ENCODE measurements at places on chromosomes 12 and 14. TPM values are rescaled to one million over a fixed set of nuclear protein-coding genes. Genes with fewer than 3 reads are reported as not detected.
A peak's percentile ranks its signal among the peaks of the same experiment; 100 is the strongest.

- peaks cover 34% of the 10 kb centered on the region for H3K4me1 ChIP-seq
- no peak overlapping the region for H3K4me3 ChIP-seq
- peak overlapping the region; percentile 95 for H3K27ac ChIP-seq
- no peaks in the 10 kb centered on the region for H3K27me3 ChIP-seq
- DNase-seq = no peak
Measured at GRCh38 chr14:58535044-58535443, 102.7 kb upstream of the DACT1 start.

DNA sequence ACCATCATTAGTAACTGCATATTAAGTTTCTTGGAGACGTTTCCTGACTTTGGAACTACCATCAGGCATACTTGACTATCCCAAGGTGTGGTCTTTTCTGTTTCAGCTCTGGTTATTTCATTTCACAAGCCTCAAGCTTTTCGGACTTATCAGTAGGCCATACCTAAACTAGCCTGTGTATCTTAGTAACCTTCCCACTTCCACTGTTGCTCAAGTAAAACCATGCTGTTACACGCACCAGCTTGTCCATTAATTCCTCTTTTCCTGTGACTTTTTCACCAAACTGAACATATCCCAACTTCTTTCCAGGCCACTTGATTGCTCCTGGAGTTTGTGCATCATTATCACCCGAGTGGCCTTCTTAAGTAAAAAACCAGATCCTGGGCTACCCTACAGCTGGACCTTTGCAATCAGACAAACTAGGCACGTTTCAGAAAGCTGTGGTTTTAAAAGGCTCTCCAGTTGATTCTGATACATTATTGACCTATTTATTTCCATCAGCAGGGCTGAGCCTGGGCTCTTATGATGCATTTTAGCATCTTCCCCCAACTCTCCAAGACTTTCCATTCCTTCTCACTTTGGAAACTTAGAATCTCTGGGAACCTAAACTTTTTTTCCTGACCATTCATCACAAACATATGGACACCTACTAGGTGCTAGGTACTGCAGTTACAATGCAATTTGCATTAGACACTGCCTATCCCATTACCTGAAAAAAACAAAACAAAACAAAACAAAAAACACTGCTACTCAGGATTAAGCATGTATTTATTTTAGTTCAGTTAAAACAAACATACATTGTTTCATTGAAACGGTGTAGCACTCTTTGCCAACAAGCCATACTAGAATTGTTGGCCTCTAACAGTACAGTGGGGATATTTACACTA is 14.9 kb downstream of the SLC38A2 start:
- H3K36me3 ChIP-seq = peaks cover 38% of the 10 kb centered on the region
- no peaks in the 10 kb centered on the region for H3K27me3 ChIP-seq
- no peak for DNase-seq
- peaks cover 24% of the 10 kb centered on the region for H3K4me1 ChIP-seq
- H3K27ac ChIP-seq = peak overlapping the region; percentile 64

- H3K4me1 ChIP-seq = no peaks in the 10 kb centered on the region
- H3K27ac ChIP-seq = no peak overlapping the region
- H3K27me3 ChIP-seq = no peaks in the 10 kb centered on the region
- no peak overlapping the region for H3K4me3 ChIP-seq
- no peaks in the 10 kb centered on the region for H3K36me3 ChIP-seq
- no peak for DNase-seq
Measured at GRCh38 chr12:118880720-118881493, 100.4 kb upstream of the SRRM4 start.

- DNase-seq = no peak
- H3K4me1 ChIP-seq = peaks cover 22% of the 10 kb centered on the region
- no peak overlapping the region for H3K27ac ChIP-seq
- peak overlapping the region; percentile 58 for H3K4me3 ChIP-seq
- peaks cover 6% of the 10 kb centered on the region for H3K27me3 ChIP-seq
- no peaks in the 10 kb centered on the region for H3K36me3 ChIP-seq
Measured at GRCh38 chr12:53344487-53344823, 8.3 kb upstream of the SP7 start.

DNA sequence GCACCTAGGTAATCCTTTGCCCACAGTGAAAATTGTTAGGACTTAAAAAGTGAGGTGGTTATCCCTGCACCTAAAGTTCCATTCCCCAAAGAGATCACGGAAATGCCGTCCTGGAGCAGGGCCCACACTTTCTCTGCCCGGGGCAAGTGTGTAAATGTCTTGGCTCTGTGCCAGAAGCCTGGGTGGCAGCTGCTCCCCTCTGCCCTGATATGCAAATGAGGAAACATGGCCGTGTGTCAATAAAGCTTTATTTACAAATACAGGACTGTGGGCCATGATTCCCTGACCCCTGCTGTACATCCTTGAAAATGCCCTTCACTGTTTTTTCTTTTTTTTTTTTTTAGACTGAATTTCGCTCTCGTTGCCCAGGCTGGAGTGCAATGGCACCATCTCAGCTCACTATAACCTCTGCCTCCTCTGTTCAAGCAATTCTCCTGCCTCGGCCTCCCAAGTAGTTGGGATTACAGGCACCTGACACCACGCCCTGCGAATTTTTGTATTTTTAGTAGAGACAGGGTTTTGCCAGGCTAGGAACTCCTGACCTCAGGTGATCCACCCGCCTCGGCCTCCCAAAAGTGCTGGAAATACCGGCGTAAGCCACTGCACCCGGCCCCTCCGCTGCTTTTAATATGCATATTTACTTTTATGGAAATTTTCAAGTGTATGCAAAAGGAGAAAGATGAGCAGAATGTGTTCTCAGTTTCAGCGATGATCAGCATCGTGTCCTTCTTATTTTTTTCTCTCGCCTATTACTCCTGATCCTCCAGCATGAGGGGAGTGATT is 75.5 kb downstream of the GALNT9 start:
- H3K4me3 ChIP-seq = no peak overlapping the region
- no peak overlapping the region for H3K27ac ChIP-seq
- peaks cover 40% of the 10 kb centered on the region for H3K27me3 ChIP-seq
- H3K4me1 ChIP-seq = peaks cover under 1% of the 10 kb centered on the region
- H3K36me3 ChIP-seq = no peaks in the 10 kb centered on the region

- no peaks in the 10 kb centered on the region for H3K27me3 ChIP-seq
- H3K27ac ChIP-seq = no peak overlapping the region
- no peak for DNase-seq
- H3K4me1 ChIP-seq = no peaks in the 10 kb centered on the region
- no peak overlapping the region for H3K4me3 ChIP-seq
- H3K36me3 ChIP-seq = peaks cover 3% of the 10 kb centered on the region
Measured at GRCh38 chr14:79528828-79529416, 682.4 kb downstream of the DIO2 start.

GRCh38 chr14:69660344-69661193 is 49.2 kb downstream of the SUSD6 start:
- DNase-seq = no peak
- peaks cover 17% of the 10 kb centered on the region for H3K36me3 ChIP-seq
- H3K27ac ChIP-seq = no peak overlapping the region
- no peaks in the 10 kb centered on the region for H3K27me3 ChIP-seq
- no peak overlapping the region for H3K4me3 ChIP-seq

The CIDEB gene
- not detected for total RNA-seq

DNA sequence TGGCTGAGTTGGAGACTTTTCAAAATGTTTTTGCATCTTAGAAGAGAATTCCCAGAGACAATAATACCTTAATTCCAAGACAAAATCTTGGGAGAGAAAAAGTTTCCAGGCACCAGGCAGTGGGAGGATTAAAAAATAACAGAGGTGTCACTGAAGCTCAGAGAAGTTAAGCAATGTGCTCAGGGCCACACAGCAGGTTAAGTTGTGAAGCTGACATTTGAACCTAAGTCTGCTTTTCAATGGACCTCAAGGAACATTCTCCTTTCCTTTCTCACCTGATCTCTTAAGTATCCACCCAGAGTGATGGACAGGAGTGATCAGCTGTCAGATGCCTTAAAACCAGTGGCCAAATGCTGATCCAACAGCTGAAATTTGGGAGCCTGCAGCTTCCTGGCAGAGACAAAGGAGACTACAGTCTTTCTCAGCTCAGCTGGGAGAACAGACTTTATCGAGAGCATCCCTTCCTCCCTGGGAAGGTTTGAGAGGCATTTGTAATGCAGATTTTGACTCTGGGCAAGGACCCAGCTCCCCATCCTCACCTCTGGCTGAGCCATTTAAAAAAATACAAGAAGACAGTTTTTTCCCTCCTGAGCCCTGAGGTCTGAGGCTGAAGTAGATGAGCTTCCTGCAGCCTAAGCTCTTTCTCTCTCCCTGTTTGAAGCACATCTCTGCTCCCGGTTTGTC is 174.9 kb upstream of the RPH3A start:
- H3K4me1 ChIP-seq = no peaks in the 10 kb centered on the region
- no peak overlapping the region for H3K27ac ChIP-seq
- no peak overlapping the region for H3K4me3 ChIP-seq
- no peak for DNase-seq
- H3K27me3 ChIP-seq = peaks cover 1% of the 10 kb centered on the region

- H3K4me1 ChIP-seq = peaks cover 12% of the 10 kb centered on the region
- H3K27ac ChIP-seq = peak overlapping the region; percentile 4
- no peak overlapping the region for H3K4me3 ChIP-seq
- peaks cover 24% of the 10 kb centered on the region for H3K36me3 ChIP-seq
- no peaks in the 10 kb centered on the region for H3K27me3 ChIP-seq
- no peak for DNase-seq
Measured at GRCh38 chr12:28313631-28314030, 123.4 kb downstream of the CCDC91 start.

- no peaks in the 10 kb centered on the region for H3K4me1 ChIP-seq
- H3K27me3 ChIP-seq = no peaks in the 10 kb centered on the region
- no peak for DNase-seq
- H3K27ac ChIP-seq = no peak overlapping the region
- no peaks in the 10 kb centered on the region for H3K36me3 ChIP-seq
- H3K4me3 ChIP-seq = no peak overlapping the region
Measured at GRCh38 chr14:43464968-43465367, 1042.1 kb downstream of the FSCB start.

DNA sequence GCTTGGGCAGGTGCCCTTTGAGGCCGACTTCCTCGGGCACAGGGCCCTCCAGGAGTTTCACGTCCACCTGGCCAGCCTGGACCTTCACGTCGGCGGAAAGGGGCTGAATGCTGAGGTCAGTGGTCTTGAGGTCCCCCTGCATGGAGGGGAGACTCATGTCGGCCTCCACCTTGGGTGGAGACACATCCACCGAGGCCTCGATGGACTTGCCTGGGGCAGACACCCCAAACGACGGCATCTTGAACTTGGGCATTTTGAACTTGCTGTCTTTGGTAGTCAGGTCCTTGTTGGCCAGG is 24.0 kb downstream of the PLD4 start:
- H3K27ac ChIP-seq = no peak overlapping the region
- no peaks in the 10 kb centered on the region for H3K27me3 ChIP-seq
- no peaks in the 10 kb centered on the region for H3K4me1 ChIP-seq
- no peak overlapping the region for H3K4me3 ChIP-seq

- H3K4me1 ChIP-seq = peaks cover 15% of the 10 kb centered on the region
- no peak for DNase-seq
- no peaks in the 10 kb centered on the region for H3K36me3 ChIP-seq
- no peak overlapping the region for H3K27ac ChIP-seq
Measured at GRCh38 chr12:41186026-41186425, 2.1 kb upstream of the PDZRN4 start.

DNA sequence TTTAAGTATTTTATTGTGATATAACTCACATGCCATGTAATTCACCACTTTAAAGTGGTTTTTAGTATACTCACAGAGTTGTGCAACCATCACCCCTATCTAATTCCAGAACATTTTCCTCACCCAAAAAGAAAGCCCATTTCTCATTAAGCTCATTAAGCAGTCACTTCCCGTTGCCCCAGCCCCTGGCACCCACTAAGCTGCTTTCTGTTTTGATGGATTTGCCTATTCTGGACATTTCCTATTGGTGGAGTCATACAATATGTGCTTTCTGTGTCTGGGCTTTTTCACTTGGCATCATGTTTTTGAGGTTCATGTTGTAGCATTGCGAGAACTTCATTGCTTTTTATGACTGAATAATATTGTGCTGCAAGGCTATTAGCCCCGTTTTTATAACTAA is 66.0 kb downstream of the ARL6IP4 start:
- no peaks in the 10 kb centered on the region for H3K36me3 ChIP-seq
- peaks cover 11% of the 10 kb centered on the region for H3K4me1 ChIP-seq
- no peak for DNase-seq
- no peak overlapping the region for H3K27ac ChIP-seq
- no peaks in the 10 kb centered on the region for H3K27me3 ChIP-seq

DNA sequence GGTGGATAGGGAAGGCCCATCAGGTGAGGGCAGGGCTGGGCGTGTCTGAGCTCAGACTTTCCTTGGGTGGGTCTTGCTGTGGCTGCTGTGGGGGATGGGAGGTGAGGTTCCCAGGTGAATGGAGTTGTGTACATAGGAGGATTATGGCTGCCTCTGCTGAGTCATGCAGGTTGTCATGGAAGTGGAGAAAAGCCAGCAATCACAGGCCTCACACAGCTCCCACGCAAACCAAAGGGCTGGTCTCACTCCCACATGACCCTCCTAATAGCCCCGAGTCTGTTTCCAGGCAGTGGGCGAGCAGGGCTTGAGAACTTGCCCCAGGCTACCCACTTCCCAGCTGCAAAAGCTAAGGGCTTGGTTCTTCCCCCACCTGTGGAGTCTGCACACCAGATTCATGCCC is 149.5 kb downstream of the IPO8 start:
- DNase-seq = no peak
- peaks cover 51% of the 10 kb centered on the region for H3K27me3 ChIP-seq
- no peaks in the 10 kb centered on the region for H3K36me3 ChIP-seq
- H3K4me1 ChIP-seq = no peaks in the 10 kb centered on the region

DNA sequence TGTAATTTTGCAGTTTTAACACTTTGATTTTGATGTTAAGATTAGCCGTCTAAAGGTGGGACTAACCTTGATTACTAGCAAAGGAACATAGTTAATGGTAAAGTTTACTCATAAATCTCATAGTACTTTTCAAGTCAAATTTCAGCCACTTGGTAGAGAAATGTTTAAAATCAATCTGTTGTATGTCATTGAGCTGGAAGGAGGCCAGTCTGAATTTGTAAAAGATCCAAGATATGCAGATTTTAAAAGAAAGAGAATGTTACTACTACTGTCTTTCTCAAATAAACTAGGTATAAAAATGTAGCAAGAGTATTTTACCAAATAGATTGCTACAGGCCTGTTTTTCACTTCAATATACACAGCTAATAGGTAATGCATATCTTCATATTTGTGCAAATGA is 600.8 kb upstream of the SEL1L start:
- H3K4me3 ChIP-seq = no peak overlapping the region
- no peak for DNase-seq
- no peak overlapping the region for H3K27ac ChIP-seq
- no peaks in the 10 kb centered on the region for H3K27me3 ChIP-seq
- no peaks in the 10 kb centered on the region for H3K4me1 ChIP-seq
- no peaks in the 10 kb centered on the region for H3K36me3 ChIP-seq

The ENDOU gene
- not detected for total RNA-seq

The BICDL1 gene
- total RNA-seq = not detected

GRCh38 chr14:104676694-104677511 is 12.5 kb upstream of the INF2 start:
- H3K27ac ChIP-seq = peak overlapping the region; percentile 86
- DNase-seq = no peak
- peaks cover 45% of the 10 kb centered on the region for H3K4me1 ChIP-seq
- H3K4me3 ChIP-seq = no peak overlapping the region
- no peaks in the 10 kb centered on the region for H3K27me3 ChIP-seq
- no peaks in the 10 kb centered on the region for H3K36me3 ChIP-seq

The NRXN3 gene
- total RNA-seq = 26.4 TPM

- H3K27ac ChIP-seq = peak overlapping the region; percentile 81
- H3K27me3 ChIP-seq = no peaks in the 10 kb centered on the region
- H3K36me3 ChIP-seq = peaks cover 13% of the 10 kb centered on the region
- H3K4me3 ChIP-seq = peak overlapping the region; percentile 87
- DNase-seq = no peak
Measured at GRCh38 chr12:48351022-48351708, 446 bp upstream of the ZNF641 start.
